ENCODE measurements at places on chromosomes 4 and X. TPM values are rescaled to one million over a fixed set of nuclear protein-coding genes. Genes with fewer than 3 reads are reported as not detected.

The UNC5C gene
- 2.8 TPM for total RNA-seq

The XPNPEP2 gene
- not detected for total RNA-seq

The ZNF157 gene
- total RNA-seq: 0.63 TPM

The CENPE gene
- total RNA-seq: 3.0 TPM

The MAGEB17 gene
- not detected for total RNA-seq

The FGFBP2 gene
- not detected for total RNA-seq

The NDST4 gene
- total RNA-seq: not detected

The CSAG1 gene
- not detected for total RNA-seq

The MND1 gene
- 2.3 TPM for total RNA-seq

The NALF2 gene
- 3.6 TPM for total RNA-seq

The ENPP6 gene
- total RNA-seq: under 0.01 TPM

The ASMT gene
- not detected for total RNA-seq
